ENCODE measurements at places on chromosomes 16 and 17. TPM values are rescaled to one million over a fixed set of nuclear protein-coding genes. Genes with fewer than 3 reads are reported as not detected.

DNA sequence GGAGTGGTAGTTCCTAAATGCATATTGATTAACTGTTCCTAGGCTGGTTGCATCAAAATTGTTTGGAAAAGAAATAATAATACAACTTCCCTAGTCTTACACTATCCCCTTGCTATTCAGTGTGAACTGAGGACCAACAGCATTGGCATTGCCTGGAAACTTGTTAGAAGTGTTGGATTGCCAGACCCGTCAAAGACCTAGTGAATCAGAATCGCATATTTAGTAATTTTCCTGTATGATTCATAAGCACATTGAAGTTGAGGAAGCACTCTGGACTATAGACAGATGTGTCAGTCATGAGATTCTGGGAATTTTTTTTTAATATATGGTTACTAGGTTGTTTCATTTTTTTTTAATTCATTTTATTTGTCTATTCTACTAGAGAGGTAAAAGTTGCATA is 34.7 kb upstream of the KCNJ16 start:
- ATAC-seq: no peak

DNA sequence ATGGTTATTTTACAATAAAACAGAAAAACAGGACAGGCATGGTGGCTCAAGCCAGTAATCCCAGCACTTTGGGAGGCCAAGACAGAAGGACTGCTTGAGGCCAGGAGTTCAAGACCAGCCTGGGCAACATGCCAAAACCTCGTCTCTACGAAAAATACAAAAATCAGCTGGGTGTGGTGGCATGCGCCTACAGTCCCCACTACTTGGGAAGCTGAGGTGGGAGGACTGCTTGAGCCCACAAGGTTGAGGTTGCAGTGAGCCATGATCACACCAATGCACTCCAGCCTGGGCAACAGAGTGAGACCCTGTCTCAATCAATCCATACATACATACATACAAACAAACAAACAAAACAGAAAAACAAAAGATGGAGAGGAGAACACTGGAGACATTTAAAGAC is 45.6 kb downstream of the USP31 start:
- no peak for ATAC-seq

GRCh38 chr17:16040710-16041251 is 41.2 kb downstream of the TTC19 start:
- ATAC-seq: no peak

DNA sequence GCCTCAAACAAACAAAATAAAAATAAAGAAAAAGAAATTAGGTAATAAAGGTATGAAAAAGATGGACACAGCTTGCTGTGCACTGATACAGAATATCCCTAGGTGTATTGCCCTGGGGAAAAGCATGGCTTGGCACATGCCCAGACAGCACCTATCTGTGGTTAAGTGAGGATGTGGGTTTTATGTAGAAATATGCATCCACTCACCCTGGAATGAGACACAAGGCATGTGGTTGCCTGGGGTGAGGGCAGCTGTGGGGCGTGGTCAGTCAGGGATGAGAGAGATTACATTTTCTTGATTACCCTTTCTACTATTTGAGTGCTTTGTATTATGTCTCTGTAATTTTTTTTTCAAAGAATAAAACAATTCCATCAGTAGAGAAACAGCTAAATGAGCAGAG is 6.9 kb downstream of the PLLP start:
- ATAC-seq: no peak

GRCh38 chr16:67260426-67261063 is 11.8 kb downstream of the SLC9A5 start:
- no peak for ATAC-seq

GRCh38 chr16:266258-267164 is 9.2 kb downstream of the RGS11 start:
- no peak for ATAC-seq

GRCh38 chr17:36938566-36939051 is 1.3 kb downstream of the LHX1 start:
- ATAC-seq: no peak

DNA sequence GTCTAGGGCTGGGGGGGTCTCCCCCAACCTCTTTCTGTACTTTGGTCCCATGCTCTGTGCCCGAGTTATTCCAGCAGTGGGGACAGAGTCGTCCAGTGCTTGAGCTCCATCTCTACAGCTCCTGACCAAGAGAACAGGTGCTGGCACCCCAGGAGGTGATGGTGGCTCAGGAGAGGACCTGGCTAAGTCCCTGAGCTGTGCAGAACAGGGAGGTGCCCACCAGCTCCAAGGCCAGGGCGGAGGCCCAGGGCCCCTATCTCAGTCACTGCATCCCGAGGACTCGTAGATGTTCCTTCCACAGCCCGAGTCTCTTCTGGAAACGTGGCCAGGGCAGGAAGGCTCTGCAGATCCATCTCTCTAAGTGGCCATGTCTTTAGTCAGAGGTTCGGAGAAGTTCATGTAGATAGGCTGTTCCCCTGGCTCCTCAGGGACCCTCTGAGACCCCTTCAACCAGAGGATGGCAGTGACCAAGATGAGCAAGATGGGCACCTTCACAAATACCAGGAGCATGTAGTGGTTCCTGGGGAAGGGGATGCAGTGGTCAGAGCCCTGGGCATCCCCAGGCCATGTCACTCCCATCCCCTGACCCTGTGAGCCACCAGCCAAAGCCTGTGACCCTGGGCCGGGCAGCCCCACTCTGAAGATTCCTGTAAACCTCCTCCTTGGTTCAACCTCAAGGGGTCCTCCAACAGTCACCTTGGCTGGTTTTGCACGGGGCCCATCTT is 8.7 kb downstream of the CD300LB start:
- no peak for ATAC-seq

DNA sequence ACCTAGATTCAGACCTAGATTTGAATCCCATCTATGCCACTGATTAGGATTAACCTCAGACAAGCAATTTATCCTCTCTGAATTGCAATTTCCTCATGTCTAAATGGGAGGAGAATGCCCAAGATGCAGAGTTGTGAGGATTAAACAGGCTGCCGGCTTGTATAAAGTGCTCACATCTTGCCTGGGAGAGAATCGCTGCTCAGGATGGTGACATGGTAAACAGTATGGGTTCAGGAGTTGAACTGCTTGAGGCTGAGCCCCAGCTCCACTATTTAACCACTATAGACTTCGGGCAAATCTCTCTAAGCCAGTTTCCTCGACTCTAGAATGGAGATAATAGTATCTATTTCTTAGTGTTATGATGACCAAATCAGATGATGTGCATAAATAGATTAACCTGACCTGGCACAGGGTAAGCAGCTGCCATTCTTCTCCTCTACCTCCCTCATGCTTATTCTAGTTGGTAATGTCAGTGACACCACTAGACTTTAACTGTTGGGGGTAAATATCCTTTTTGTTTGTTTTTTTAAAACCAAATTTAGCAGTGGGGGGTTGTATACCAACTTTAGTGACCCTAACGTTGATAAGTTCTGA is 732 bp upstream of the RPL27 start:
- ATAC-seq: no peak

- no peak for ATAC-seq
Measured at GRCh38 chr16:80909720-80910119, 97.0 kb downstream of the CMC2 start.

- peak; percentile 4 for ATAC-seq
Measured at GRCh38 chr17:7403043-7403726, 712 bp downstream of the TMEM256 start.

DNA sequence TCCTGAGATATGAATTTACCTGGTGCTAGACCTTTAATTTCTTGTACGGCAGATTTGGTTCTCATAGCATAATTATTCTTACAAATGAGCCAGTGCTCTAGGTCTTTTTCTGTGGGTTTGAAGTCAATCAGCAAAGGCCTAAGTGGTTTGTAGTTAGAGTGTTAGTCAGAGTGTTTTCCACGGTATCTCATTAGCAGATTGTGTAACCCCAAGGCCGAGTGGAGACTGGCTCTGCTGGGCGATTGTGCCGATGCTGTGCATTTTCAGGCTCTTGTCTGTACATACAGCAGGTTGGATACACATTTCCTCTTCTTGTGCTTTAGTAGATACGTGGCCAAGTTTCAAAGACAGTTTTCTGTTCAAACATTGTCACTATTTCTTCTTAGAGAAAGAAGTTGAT is 78.6 kb upstream of the CA10 start:
- no peak for ATAC-seq

C16orf46 gene
- 0.62 TPM for total RNA-seq

SRL gene
- 1.2 TPM for total RNA-seq

ABCA3 gene
- total RNA-seq: 10.1 TPM

ITGB3 gene
- total RNA-seq: 50.5 TPM

Measured in gastroesophageal sphincter (tissue), 4 donors.